Osteocyte (in vitro differentiated cells): ENCODE measurements at places on chromosomes 13 and 19. TPM values are rescaled to one million over a fixed set of nuclear protein-coding genes. Genes with fewer than 3 reads are reported as not detected.

- no peak for DNase-seq
These were observed 2.7 kb downstream of the MAP2K2 start for GRCh38 chr19:4121273-4121612.

GRCh38 chr19:49983645-49984229, 22.8 kb upstream of the SIGLEC11 start:
- no peak for DNase-seq

Gene LATS2
- total RNA-seq, result 48.9 and 58.3 TPM in 2 replicates

DNA sequence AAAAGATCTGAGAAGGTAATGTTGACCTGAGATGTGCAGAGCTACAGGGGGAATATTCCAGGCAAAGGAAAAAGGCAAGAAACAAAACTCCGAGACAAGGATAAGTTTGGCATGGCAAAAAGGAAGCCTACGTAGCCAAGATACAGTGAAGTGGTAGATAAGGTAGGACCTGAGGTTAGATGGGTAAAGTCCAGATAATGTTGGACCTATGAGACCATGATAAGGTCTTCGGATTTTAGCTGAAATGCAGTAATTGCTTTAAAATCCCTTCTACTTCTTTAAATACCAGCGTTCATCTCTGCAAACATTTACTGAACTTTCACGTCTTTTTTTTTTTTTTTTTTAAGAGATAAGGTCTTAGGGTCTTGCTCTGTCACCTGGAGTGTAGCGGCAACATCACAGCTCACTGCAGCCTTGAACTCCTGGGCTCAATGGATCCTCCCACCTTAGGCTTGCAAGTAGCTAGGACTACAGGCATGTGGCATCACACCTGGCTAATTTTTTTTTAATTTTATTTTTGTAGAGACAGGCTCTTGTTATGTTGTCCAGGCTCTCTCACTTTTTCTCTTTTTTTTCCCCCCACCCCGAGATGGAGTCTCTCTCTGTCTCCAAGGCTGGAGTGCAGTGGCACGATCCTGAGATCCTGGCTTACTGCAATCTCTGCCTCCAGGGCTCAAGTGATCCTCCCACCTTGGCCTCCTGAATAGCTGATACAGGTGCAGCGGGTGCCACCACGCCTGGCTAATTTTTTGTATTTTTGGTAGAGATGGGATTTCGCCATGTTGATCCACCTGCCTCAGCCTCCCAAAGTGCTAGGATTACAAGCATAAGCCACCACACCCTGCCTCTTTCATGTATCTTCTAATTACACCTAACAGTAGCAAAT, 4.2 kb upstream of the WBP4 start:
- no peak for DNase-seq

- DNase-seq, result no peak
These were observed 38.1 kb downstream of the HTR2A start for GRCh38 chr13:46858776-46859175.

Gene KLK4
- not detected in 2 replicates for total RNA-seq

- no peak for DNase-seq
These were observed 16.4 kb downstream of the ARID3A start for GRCh38 chr19:942133-942645.

DNA sequence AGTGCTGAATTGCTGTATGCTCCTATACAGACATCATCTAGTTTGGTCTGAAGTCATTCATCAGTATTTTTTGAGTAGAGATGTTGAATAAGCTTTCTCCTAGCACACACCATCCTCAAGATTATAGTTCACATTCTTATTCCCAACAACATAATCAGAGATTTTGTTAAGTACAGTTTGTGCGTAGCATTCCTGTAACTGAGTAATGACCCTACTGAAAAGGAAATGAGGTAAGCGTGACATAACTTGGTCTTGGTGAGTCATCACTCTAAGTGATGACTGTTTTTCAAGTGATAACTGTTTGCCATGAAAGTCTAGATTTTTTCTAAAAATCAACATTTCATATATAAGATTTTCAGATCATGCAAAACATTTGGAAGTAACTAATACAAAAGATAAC, 18.5 kb upstream of the FAM216B start:
- no peak for DNase-seq

DNA sequence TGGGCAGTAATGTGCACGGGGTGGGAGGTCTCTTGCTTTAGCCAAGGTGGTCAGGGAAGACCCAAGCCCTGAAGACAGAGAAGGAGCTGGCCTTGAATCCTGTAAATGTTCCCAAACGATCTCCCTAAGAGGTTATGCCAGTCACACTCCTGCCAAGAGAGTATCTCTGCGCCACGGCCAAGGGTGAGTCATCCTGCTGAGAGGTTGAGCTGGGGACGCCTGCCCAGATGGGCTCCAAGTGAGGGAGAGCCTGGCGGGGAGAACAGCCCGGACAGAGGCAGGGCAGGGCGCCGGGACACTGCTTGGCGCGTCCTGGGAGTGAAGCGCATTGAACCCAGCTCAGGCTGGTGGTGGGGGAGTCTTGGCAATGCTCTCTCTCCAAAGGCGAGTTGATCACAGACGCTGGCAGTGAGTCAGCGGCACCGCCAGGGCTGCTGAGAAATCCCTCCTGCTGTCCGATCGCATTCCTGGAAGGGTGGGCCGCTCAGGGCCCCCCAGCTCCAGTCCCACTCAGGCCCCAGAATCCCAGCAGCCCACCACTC, 16.4 kb downstream of the SULT2B1 start:
- peak; percentile 88 for DNase-seq

DNA sequence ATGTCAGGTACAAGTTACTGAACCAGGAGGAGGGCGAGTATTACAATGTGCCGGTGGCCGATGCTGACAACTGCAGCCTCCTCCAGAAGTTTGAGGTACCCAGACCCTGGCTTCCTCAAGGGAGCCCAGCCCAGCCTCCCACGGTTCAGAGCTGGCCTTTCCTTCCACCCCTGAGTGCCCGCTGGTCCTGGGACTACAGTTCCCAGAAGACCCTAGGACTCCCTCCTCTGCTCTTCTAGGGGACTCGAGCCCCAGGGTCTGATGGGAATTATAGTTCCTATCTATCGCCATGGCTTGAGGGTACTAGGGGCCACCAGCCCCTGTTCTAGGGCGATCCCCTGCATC, 11.0 kb downstream of the PRKCG start:
- no peak for DNase-seq

DNA sequence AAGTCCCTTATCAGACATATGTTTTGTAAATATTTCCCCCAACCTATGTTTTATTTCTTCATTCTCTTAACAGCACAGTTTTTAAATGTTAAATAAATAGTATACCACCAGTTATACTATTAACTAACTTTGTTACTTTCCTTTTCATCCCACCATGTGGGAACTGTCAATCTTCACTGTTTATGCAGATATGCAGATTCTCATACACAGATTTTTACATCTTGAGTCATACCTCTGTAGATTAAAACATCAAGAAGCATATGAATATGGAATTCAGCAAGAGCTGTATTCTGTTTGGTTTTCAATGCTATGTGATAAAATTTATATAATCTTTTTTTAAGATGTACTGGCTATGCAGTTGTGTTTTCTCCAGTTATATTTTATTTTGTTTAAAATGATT, 566.3 kb downstream of the LIG4 start:
- no peak for DNase-seq

Gene CCNE1
- total RNA-seq, result 3.9 and 4.6 TPM in 2 replicates

DNA sequence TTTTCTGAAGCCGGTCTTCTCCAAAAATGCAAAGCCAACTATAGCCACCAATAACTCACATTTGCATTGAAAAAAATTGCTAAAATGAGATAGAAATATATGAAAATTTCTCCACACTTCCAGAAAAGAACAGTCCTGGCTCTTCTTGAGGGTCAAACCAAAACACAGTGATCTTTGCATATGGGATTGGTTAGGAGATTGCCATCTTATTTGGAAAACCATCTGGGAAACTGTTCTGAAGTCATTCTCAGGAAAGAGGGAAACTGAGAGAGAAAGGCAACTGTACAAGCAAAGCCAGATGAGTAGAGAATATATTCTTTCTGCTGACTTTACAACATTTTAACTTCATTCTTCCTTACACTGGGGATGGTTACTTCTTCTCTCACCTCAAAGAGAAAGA, 54.6 kb downstream of the HSPH1 start:
- no peak for DNase-seq
